ENCODE measurements at places on chromosomes 1 and 21.

DNA sequence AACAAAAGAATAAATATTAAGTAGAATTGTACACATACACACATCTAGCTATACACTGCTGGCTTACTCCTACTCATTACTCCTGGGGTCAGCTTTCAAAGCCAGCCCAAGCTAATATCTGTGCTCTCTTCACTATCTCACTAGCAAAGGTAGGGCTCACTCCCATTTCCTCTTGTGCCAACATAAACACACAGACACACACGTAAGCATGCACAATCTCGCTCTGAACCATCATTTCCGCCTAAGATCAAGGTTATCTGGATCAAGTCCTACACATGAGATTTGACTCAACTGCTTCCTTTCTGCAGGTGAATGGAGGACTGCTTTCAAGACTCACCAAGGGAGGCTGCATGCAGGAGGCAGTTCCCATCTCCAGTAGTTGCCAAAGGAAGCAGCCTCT lies 28.8 kb upstream of the MTMR11 start:
- no peak for DNase-seq

DNA sequence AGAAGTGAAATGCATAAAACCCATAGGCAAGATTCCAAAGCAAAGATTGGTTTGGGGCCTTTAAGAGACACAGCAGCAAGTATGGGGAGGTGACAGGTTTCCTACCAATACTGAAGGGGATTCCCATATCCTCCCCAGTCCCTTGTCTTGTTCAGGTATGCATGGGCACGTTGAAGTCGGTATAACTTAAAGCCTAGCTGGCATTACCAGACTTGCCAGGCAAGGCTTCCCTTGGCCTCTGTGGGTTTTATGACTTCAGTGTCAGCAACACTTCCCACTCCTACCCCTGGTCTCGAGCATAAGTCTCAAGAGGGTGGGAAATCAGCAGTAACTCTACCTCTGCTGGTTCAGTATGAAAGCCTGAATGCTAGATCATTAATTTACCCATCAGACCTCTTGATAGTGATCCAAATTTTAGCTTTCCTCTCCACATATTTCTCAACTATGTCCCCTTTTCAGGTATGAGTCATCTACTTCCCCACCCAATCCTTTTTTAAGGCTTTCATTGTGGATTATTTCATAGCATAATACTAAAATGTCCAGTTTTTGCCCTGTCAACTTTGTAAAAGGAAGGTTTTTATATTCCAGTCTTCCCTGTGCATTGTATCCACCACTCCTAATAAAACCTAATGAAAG lies 6.8 kb downstream of the CYP4X1 start:
- no peak for DNase-seq

GRCh38 chr1:7616953-7617352 lies 154.1 kb upstream of the VAMP3 start:
- no peak for DNase-seq

GRCh38 chr1:29732453-29732852 lies 496.1 kb downstream of the PTPRU start:
- peak; percentile 9 for DNase-seq

DNA sequence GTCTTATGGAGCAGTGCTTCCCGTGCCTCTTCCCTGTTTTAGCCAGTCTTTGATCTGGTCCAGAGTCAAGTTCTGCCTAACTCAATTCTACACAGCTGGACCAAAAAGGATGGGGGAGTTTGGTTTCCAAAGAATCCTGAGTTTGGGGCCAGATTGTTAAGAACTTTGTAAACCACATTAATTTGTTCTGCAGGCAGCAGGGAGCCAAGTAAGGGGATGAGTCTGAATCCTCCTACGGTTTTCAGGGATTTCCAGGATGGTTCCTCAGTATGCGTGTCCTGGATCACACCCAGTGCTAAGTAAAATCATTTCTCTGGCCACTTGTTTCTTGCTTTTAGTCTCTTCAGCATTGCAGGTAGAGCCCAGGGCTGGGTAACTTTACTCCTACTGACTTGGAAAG lies 26.1 kb upstream of the GJA5 start:
- DNase-seq: no peak

DNA sequence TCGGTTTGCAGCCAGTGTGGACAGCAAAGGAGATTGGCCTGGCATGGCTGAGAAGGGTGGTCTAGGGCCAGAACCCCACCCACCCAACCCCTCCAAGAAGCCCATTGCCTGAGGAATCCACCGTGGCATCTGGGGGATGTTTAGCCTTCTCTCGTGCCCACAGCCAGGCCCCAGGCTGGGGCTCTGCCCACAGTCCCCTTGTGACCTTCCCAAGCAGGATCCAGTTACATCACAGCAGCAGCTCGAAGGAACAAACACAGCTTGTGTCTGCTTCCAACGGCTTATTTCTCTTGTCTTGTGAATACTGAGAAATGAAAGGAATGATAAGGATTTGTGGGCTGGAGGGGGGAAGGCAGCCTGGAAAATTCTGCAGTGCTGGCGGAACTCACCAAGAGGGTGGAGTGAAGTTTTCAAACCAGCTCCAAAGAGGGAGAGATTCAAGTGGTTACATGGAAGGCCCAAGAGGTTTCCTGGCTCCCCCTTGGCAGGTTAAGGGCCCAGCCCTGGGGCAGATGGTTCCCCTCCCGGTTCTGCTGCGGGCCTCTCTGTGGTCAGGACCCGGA lies 61.6 kb downstream of the DHRS3 start:
- peak; percentile 97 for DNase-seq

- peak; percentile 78 for DNase-seq
Observed at GRCh38 chr1:177082855-177083693, 81.4 kb downstream of the ASTN1 start.

DNA sequence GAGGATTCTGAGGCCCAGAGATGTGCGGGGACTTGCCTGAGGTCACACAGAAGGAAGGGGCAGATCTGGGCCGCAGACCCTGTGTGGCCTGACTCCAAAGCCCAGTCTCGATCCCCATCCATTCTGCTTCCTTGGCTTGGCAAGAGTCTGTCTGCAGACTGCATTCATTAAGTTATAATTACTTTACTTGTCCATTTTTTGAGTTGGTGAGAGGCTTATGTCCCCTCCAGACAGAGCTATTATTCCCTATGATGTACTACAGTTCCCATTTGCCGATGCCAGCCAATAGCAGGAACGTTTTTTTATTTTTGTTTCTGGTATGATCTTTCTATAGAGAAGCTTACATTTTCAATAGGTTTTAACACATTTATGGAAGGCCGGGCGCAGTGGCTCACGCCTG lies 101.5 kb downstream of the ARHGEF10L start:
- DNase-seq: no peak

DNA sequence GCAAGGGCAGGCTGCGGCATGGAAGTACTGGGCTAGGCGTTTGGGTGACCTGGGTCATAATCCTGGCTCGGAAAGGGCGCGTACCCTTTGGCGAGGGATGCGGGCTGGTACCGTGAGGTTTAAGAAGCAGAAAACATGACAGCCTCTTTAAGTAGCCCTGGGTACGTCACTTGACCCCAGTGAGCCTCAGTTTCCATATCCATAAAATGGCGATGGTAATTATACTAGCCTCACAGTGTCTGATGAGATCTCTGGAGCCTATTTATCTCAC lies 700 bp downstream of the PIGV start:
- DNase-seq: no peak

DNA sequence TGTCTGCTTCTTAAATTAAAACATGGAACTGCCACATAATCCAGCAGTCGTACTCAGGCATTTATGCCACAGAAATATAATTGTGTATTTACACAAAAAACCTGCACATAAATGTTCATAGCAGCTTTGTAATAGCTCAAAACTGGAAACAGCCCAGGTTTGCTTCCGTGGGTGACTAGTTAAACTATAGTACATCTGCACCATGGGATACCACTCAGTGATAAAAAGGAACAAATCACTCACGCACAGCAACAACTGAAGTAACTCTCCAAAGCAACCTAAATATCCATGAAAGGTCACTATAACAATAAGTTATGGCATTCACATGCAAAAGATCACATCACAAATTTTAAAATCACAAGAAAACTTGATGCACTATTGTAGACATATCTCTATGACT lies 64.4 kb downstream of the KCNT2 start:
- no peak for DNase-seq

DNA sequence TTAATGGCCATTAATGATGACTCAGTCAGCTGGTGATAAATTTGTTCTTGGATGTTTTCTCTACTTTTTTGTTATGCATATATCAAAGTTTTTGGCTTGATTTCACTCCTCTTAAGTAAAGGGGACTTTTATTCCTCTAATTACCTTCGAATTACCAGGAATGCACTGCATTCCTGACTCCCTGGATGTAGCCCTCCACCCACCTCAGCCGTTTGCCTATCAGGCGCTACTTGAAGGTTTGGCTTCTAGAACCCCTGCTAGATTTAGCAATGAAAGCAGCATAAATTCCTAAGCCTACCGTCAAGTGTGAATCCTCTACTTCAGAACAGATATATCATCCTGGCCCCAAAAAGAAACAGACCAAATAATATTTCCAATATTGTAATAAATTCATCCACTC lies 387.8 kb upstream of the ADGRL2 start:
- DNase-seq: no peak

- DNase-seq: no peak
Observed at GRCh38 chr1:38272515-38272914, 225.9 kb upstream of the POU3F1 start.

GRCh38 chr1:115168026-115168425 lies 78.7 kb upstream of the TSPAN2 start:
- peak; percentile 66 for DNase-seq

DNA sequence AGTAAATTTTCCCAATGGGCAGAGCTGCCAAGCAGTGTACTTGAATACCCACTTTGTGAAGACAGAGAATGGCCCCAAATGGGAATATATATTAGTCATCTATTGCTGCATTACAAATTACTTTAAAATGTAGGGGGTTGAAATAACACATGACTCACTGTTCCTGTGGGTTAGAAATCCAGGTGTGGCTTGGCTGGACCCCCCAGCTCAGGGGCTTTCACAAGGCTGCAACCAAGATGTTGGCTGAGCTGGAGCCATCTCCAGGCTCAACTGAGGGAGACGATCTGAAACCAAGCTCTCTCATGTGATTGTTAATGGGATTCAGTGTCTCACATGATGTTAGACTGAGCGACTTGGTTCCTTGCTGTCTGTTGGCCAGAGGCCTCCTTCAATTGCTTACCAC lies 33.4 kb upstream of the ARHGAP29 start:
- peak; percentile 52 for DNase-seq

DNA sequence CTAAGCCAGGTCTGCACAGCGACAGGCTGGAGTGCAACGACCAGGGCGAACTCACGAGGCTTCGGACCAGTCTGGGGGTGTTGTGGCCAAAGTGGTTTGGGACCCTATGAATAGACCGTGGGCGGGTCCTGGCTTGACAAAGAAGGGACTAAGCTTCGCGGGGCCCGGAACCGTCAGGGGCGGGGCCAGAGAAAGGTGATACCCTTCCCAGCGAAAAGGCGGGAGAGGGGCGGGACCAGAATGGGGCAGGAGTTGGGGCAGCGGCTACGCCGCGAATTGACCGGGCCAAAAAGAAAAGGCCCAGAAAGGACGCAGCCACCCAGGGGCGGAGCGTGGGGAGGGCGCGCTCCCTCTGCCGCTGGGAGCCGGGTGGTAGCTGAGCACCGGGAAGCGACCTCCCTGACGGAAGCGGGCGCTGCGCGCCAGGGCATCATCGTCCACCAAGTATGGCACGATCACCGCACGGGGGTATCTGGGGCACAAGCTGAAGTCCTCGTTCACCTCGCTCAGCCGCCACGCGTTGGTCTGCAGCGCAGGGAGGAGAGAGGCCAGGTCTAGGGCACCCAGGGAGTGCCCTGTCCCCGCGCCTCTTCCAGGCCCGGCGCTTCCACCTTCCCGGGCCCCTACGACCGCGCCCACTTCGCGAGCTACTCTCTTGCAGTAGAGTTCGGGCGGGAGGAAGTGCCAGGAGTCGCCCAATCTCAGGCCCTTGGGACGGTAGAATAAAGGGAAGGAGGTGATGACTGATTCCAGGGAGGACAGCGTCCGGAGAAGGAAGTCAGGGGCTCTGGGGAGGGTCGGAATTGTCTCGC lies 6.7 kb upstream of the FAM167B start:
- peak; percentile 81 for DNase-seq

DNA sequence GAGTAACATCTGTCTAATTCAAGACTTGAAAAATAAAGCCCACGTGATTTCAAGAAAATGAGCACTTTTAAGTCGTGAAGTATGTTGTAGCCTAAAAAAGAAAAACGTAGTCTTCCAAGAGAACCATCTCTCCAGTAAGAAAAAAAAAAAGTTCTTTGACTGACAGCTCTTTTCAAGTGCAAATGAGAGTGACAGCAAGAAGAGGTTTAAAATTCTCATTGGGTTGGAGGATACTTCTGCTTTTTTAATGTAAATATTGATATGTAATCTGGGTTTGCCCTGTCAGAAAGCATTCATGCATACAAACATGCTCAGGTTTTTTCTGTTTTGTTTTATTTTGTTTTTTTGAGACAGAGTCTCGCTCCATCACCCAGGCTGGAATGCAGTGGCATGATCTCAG lies 32.3 kb upstream of the PRDM2 start:
- no peak for DNase-seq

DNA sequence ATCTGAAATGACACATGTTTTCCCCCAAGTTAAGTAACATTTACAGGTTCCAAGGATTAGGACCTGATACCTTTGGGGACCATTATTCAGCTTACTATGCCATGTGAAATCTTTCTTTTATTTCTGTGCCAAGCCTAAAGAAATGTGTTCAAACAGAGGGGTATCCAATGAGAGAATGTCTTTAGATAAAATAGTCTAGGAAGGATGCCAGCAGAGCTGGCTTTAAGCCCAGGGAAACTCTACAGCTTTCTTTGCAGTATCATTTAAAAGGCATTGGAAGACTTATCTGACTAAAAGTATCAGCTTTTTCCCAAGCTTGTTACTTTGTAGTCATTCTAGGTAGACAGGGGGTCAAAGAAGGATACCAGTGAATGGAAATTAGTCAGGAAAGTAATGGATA lies 860.4 kb downstream of the PLA2G4A start:
- DNase-seq: peak; percentile 57

DNA sequence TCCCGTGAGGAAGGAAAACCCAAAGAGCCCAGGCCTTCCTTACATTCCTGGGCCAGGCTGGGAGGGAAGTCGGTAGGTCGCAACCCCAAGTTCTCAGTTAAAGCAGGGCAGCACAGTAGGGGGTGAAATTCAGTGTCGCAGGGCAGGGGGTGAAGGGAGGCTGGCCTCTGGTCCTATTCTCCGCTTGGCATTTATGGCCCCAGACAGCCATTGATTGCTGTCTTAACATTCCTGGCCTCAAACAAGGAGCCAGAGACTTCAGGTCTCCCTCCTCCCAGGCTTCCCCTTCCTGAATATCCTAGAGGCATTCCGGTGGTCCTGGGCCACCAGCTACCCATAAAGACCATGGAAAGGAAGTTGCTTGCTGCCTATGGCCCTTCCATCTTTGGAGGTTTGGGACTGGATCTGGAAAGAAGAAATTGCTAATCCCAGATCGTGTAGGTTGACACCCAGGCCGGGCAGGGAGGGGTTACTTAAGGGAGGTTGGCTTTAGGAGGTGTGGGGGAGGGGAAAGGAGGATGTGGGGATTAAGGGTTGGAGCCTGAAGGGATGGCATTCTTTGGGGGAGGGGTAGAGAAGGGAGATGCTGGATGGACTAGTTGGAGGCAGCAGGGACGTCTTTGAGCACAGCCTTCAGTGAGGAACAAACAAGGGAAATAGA lies 1.7 kb downstream of the LIN28A start:
- DNase-seq: no peak

GRCh38 chr21:46605767-46606426 lies 1.0 kb upstream of the S100B start:
- DNase-seq: no peak

- DNase-seq: peak; percentile 42
Observed at GRCh38 chr1:244173769-244174168, 122.7 kb downstream of the ZBTB18 start.

- DNase-seq: peak; percentile 42
Observed at GRCh38 chr1:15958793-15959192, 17.1 kb downstream of the ZBTB17 start.

GRCh38 chr1:23521588-23521987 lies 9.4 kb downstream of the E2F2 start:
- no peak for DNase-seq

All from EH (cell line).